ENCODE measurements at places on chromosomes 13 and 19. TPM values are rescaled to one million over a fixed set of nuclear protein-coding genes. Genes with fewer than 3 reads are reported as not detected.

The SPTBN4 gene
- 1.4 TPM for total RNA-seq

DNA sequence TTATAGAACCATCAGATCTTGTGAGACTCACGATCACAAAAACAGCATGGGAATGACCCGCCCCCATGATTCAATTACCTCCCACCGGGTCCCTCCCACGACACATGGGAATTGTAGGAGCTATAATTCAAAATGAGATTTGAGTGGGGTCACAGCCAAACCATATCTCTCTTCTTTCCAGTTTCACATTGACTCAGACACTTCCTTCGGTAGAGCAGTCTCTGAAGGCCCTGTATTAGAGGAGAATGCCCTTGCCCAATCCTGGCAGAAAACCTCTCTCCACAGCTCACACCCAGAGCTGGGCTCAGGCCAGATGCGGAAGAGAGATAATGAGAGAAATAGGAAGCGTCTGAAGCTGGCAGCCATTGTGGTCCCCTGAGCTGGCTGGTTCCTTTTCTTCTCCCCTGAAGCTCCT is 72.4 kb upstream of the CLDN10 start:
- DNase-seq, result no peak

- DNase-seq, result no peak
Measured at GRCh38 chr13:99974296-99974938, 2.9 kb upstream of the ZIC5 start.

GRCh38 chr13:51681037-51681678 is 96.9 kb downstream of the WDFY2 start:
- no peak for DNase-seq

- no peak for DNase-seq
Measured at GRCh38 chr13:98810746-98811145, 58.3 kb upstream of the SLC15A1 start.

DNA sequence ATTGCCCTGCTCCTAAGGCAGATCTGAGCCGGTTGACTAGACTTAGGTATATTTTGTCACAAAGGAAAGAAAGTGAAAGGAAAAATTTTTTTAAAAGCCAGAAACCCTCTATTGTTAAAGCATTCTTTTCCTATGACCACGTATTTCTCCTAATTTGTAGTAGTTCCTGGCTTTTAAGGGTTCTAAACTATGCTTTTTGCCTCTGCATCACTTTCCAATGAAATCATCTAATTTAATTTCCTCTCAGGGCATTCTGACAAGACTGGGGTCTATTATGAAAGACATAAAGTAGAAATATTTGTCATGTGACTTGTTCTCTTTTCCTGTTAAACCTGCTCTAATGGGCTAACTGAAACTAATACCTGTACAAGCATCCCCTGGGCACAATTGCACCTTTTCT is 233.0 kb upstream of the PRR20A start:
- DNase-seq, result no peak

- no peak for DNase-seq
Measured at GRCh38 chr19:16035601-16036297, 40.5 kb upstream of the TPM4 start.
